ENCODE measurements at places on chromosomes 5 and 9.

- no peak for DNase-seq
Observed at GRCh38 chr5:175590471-175590881, 67.4 kb upstream of the HRH2 start.

GRCh38 chr5:174911118-174911517 is 186.7 kb downstream of the MSX2 start:
- no peak for DNase-seq

GRCh38 chr5:81140943-81141342 is 92.2 kb upstream of the CKMT2 start:
- no peak for DNase-seq

- DNase-seq, result no peak
Observed at GRCh38 chr5:179802207-179802883, 4.3 kb downstream of the MGAT4B start.

GRCh38 chr5:98755406-98755805 is 18.1 kb upstream of the RGMB start:
- no peak for DNase-seq

DNA sequence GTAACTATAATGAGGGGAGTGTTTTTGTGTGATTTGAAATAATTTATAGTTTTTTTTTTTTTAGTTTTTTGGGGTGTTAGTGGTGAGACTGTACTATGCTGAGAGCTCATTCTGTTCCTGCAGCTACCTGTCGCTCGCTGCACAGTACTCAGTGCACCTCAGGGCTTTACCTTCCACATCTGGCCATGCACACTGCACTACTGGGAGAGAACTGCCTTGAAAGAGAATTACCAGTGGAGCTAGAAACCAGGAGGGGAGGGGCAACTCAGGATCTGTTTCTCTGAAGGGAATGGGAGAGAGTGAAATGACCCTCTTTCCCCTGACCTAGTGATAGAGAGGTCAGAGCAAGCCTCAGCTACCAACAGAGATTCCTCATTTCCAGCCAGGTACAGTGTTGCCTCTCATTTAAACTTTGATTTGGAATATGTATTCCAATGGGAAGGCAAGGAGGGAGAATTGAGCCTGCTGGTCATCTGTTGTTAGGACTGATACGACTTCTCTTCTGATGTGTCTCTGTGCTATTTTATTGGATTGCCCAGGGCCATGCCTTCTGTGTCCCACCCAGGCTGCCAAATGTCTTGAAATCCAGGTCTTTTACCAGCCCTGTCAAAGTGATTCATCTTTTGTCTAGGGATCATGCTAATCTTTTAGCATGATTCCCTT is 8.9 kb downstream of the ATG10 start:
- DNase-seq, result no peak

- DNase-seq, result peak; percentile 83
Observed at GRCh38 chr9:4297786-4298254, 2.0 kb downstream of the GLIS3 start.

DNA sequence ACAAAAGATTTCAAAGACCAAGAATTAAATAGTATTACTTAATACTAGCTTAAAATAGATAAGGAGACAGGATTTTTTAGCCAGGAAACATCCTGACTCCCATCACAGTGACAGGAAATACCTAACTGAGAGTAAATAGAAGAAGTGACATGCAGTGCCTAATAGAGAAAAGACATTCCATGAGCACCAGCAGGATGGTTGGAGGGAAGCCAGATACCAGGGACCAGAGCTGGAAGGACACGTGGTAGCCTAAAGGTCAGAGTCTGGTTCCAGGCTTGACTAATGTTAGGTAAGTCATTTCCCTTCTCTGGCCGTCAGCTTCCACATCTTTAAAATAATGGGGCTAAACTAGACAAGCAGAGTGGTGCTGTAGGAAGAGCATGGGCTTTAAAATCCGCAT is 41.6 kb downstream of the CDK5RAP2 start:
- DNase-seq, result no peak

DNA sequence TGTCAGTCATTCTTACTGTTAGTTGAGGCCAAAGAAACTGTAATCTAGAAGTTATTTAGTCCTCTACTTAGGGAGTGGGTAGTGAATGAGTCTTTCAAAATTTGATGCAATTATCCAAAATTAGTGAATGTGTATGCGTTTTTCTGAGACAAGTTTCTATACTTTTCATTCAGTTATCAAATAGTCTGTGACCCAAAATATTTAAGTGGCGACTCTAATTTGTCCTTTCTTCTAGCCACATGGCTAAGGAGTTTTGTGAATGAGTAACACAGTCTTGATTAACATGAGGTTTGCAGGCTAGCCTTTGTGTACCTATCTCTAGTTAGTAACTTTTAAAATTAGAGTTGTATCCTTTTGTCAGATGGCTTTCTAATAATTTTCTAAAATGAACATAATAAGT is 45.6 kb downstream of the COMMD10 start:
- DNase-seq, result no peak
